ENCODE measurements at places on chromosomes 1 and 21.

DNA sequence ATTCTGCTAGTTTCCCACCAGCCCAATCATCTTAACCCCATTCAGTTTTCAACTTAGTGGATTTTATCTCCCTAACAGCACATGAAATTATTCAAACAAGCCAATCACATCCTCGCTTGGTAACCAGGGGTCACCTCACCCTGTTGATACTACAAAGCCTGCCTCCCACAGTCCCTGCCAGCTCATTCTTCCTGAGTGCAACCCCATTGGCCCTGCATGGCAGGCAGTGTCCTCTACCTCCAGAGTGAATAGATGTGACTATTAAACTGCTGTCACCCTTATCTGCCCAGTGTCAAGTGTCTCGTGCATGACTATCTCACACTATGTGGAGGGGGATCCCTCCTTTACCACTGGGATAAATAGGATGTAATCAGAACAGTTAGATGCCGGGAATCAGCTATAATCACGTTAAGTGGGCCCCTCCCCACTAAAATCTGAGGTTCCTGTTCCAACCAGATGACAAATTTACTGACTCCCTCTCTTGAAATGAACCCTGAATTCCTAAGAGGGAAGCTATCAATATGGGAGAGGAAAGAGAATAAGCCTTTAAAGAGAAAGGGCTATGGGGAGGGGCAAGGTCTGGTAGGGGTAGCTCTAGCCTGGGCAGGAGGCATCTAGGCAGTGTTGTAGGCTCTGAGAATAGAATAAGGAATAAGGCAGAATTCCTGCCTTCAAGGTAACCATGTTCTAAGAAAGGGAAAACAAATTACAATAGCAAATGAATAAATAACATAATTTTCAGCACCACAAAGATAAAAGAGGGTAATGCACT lies 155.9 kb downstream of the SLC30A10 start:
- DNase-seq: no peak

DNA sequence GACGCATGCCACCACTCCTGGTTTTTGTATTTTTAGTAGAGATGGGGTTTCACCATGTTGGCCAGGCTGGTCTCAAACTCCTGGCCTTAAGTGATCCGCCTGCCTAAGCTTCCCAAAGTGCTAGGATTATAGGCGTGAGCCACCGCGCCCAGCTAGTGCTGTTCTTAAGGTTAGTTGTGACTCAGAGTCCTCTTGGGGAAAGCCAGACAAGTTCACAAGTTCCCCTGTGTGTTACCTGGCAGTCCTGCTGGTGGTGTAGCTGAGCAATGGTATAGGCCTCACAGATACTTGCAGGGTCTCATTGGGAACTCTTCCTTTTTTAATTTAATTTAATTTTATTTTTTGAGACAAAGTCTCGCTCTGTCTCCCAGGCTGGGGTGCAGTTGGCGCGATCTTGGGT lies 10.6 kb downstream of the CFAP126 start:
- no peak for DNase-seq

- no peak for DNase-seq
Observed at GRCh38 chr1:102572637-102573036, 535.7 kb downstream of the COL11A1 start.

DNA sequence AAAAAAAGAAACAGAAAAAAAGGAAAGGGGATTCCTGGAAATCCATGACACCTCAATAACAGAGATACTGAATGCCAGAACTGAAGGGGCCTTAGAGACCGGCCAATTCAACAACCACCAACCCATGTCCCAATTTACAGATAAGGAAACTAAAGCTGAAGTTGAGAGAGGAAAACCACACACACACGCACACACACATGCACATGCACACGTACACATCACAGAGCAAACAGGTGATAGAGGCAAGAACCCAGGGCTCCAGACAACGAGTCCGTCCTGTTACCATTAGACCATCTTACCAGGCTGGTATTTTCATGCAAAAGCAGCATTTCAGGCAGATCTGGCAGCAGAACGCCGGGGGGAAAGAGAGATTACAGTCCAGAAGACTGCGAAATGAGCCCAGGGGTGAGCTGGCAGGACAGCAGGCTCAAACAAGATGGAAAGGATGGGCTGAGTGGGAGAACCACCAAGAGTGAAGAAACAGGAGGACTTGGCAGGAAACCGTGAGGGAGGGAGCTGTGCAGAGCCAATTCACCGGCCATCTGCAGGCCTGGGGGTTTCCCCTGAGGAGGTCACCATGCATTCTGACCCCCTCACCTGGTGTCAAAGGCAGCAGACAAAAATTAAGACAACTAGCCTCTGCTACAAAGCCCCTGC lies 43.5 kb downstream of the PAFAH2 start:
- no peak for DNase-seq

DNA sequence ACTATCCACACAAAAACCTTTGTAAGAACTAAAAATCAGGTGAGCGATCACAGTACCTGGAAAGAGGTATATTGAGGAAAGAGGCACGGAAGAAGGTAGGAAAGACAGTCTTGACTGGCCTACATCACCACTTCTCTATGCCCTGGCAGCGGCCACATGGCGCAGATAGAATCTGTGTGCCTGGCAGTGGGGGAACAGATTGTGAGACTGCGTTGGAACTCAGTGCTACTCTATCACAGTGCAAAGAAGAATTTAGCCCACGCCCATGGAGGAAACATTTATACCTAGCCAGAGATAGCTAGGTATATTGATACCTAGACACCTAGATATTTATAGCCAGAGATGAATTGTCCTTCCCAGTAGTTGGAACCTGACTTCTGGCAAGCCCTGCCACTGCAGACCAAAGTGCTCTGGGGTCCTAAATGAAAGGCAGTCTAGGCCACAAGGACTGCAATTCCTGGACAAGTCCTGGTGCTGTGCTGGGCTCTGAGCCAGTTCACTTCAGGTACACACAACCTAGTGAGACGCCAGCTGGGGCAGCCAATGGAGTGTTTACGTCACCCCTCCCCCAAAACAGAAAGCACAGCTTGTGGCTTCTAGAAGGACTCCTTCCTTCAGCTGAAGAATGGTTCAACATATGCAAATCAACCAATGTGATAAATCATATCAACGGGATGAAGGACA lies 51.9 kb downstream of the DHX9 start:
- DNase-seq: no peak

- DNase-seq: no peak
Observed at GRCh38 chr1:109978761-109979488, 5.6 kb upstream of the AHCYL1 start.

DNA sequence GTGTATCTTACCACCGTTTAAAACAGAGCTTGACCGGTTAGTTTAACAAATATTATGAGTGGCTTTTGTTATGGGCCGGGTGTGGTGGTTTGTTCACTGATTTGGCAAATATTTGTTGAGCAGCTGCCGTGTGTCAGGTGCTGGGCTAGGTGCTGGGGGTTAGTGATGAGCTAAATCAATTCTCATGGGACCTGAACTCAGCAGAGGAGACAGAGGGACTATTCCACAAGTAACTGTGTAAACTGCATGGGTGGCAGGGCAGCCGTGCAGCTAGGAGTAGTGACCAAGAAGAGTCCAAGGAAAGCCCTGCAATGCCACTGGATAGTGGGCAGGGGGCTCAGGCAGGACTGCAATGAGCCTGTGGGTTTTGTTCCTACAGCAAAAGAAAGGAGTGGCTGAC lies 11.2 kb upstream of the C2CD2 start:
- DNase-seq: no peak

- DNase-seq: no peak
Observed at GRCh38 chr1:236913371-236914037, 90.7 kb downstream of the MT1HL1 start.

- no peak for DNase-seq
Observed at GRCh38 chr21:31403596-31404333, 59.7 kb upstream of the TIAM1 start.

GRCh38 chr1:42691157-42691498 lies 8.9 kb downstream of the YBX1 start:
- no peak for DNase-seq

GRCh38 chr1:6234502-6235295 lies 1.1 kb downstream of the ICMT start:
- DNase-seq: no peak

- no peak for DNase-seq
Observed at GRCh38 chr1:207283421-207283820, 38.1 kb upstream of the CD55 start.

DNA sequence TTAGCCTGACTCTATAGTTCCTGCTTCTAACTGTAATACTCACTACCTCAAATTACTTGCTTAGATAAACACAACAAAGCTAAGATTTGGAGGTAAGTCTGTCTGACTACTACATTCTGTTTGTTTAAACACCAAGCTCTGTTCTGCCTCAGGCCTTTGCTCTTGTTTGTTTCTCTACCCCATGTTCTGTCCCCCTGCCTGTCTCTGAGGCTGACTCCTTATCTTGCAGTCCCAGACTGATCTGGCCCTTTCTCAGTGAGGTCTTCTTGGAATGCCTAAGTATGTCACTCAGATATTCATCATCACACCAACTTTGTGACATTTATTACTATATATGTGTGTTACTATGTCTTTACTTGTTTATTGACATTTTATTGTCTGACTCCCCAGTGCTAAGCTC lies 425.5 kb downstream of the LMO4 start:
- no peak for DNase-seq

Data from globus pallidus (tissue), 1 donor.